ENCODE measurements at places on chromosomes 2 and 18. TPM values are rescaled to one million over a fixed set of nuclear protein-coding genes. Genes with fewer than 3 reads are reported as not detected.

TIMM21 gene
- 25.0 TPM for total RNA-seq

FTCDNL1 gene
- 1.6 TPM for total RNA-seq

CCDC85A gene
- not detected for total RNA-seq

SEPTIN10 gene
- not detected for total RNA-seq

RABL2A gene
- total RNA-seq, result 84.7 TPM

- H3K4me3 ChIP-seq, result no peak overlapping the region
- H3K4me1 ChIP-seq, result peaks cover 62% of the 10 kb centered on the region
- H3K27ac ChIP-seq, result peak overlapping the region; percentile 17
- no peaks in the 10 kb centered on the region for H3K36me3 ChIP-seq
- no peaks in the 10 kb centered on the region for H3K27me3 ChIP-seq
Measured at GRCh38 chr2:84924173-84925106, 19.0 kb downstream of the TMSB10 start.

VSNL1 gene
- total RNA-seq, result not detected

DNA sequence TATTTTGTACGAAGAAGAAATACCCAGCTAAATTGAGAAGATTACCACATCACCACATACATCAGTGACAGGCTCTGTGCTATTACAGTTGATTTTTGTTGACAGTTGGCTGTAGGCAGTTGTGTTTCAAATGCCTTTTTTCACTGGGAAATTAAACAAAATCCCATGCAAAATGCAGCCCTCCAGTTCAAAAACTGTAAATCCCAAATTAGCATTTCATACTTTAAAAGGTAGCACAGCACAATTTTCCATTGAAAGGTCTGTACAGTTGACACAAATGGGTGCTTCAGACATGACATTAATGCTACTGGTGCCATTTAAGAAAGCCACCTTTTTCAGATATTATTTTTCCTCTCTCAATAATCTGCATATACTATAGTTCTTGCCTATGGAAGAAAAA lies 807.2 kb downstream of the BCL11A start:
- no peak overlapping the region for H3K4me3 ChIP-seq
- no peaks in the 10 kb centered on the region for H3K36me3 ChIP-seq
- no peaks in the 10 kb centered on the region for H3K4me1 ChIP-seq
- H3K27me3 ChIP-seq, result no peaks in the 10 kb centered on the region
- no peak for DNase-seq

GRCh38 chr2:150046211-150046610 lies 441.3 kb downstream of the RND3 start:
- H3K27me3 ChIP-seq, result no peaks in the 10 kb centered on the region
- H3K36me3 ChIP-seq, result no peaks in the 10 kb centered on the region
- no peaks in the 10 kb centered on the region for H3K4me1 ChIP-seq
- no peak overlapping the region for H3K27ac ChIP-seq

DNA sequence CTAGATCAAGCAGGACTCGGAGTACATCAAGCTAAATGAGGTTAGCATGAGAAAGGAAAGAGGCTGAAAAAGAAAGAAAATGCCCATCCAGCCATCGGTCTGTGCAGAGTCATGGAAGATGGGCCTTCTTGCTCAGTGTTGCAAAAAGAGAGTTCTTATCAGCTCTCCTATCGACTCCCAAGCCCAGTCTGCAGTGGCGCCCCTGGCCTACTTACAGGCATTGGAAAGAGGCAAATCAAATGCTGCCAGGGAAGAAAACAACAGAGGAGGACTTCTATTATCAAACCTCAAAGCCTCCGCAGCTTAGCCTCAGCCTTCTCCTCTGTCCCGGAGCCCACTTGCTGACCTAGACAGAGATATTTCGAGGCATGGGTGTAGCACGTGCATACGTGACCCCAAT lies 66.0 kb downstream of the CDH2 start:
- H3K27me3 ChIP-seq, result no peaks in the 10 kb centered on the region
- H3K27ac ChIP-seq, result no peak overlapping the region
- no peaks in the 10 kb centered on the region for H3K4me1 ChIP-seq
- no peaks in the 10 kb centered on the region for H3K36me3 ChIP-seq
- no peak for DNase-seq

SRD5A2 gene
- total RNA-seq, result not detected

DNA sequence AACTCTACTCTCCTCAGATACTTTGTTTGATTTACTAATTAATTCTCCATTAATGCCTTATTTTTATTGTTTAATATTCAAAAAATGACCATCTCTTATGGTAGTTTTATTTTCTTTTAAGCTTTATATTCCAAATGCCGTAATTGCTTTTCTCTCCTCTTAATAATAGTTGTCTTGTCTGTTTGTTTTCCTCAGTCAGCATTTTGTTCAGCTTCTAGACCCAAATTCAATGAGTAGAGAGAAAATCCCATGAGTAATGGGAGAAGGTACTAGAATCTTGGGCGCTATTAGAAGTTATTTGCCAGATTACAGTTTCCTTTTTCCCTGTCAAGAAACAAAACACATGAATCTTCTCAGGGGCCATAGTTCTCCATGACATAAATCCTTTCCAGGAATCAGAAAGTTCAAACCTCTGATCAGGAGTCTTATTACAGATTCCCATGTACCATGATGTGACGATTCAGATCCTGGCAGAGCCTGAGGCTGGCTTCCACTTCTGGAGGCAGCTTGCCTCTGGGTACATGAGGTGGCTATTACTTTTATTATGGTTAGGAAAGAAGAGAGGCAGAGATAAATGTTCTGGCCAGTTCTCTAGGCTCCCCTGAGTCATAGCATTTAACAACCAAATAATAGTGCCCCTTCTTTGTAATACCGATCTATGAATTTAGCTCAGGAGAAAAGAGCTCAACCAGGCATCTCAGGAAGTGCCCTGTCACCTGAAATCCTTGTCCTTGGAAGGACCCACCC lies 485.1 kb upstream of the SETBP1 start:
- no peak overlapping the region for H3K27ac ChIP-seq
- no peak for DNase-seq
- no peaks in the 10 kb centered on the region for H3K4me1 ChIP-seq
- no peaks in the 10 kb centered on the region for H3K36me3 ChIP-seq

DNA sequence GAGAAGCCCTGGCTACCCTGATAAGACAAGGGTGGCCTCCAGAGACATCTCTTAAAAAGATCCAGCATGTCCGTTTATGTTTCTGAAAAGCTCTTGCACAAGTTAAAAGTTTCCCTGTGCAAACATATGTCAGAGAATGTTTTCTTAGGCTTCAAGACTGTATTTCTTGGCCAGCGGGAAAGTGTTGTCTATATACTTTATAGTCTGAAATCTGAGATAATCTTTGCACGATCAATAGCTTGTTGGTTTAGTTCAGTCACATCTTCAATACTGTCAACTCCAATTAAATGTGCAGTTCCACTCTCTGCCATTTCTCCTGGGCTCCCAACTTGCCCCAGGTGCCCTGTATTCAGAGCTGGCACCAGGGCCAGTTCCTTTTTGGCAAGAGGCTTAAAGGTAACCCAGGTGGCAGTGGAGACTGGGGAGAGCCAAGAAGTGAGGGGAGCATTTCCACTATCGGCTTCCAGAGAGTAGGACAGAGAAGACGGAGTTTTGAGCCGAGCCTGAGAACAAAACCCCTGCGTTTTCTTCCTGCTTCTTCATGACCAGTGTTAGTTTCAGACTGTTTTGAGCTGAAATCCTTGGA lies 64.4 kb downstream of the ACOXL start:
- no peak for DNase-seq
- H3K27ac ChIP-seq, result no peak overlapping the region
- no peaks in the 10 kb centered on the region for H3K36me3 ChIP-seq
- no peaks in the 10 kb centered on the region for H3K4me1 ChIP-seq
- peaks cover 20% of the 10 kb centered on the region for H3K27me3 ChIP-seq
- H3K4me3 ChIP-seq, result no peak overlapping the region

DNA sequence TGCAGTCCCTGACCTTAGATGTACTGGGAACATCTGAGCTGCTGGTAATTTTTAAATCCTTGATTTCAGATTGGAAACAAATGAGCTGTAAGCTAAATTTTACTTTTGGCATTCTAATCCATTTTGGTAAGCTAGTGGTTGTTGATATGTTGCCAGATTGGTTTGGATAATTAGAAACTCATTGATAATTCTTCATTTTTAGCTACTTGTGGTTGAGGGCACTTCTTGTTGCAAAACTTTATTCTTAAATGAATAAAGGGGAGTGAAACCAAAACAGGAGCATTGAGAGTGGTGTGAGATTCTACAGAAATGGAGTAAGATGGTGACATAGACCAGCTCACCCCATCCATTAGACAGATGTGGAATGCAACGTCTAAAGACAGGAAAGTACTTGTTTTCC lies 64.5 kb downstream of the ITGB1BP1 start:
- H3K27me3 ChIP-seq, result no peaks in the 10 kb centered on the region
- DNase-seq, result no peak
- no peak overlapping the region for H3K4me3 ChIP-seq
- no peaks in the 10 kb centered on the region for H3K4me1 ChIP-seq
- H3K27ac ChIP-seq, result no peak overlapping the region

C18orf63 gene
- not detected for total RNA-seq

GRCh38 chr2:173395567-173396351 lies 41.1 kb downstream of the CDCA7 start:
- no peaks in the 10 kb centered on the region for H3K36me3 ChIP-seq
- no peaks in the 10 kb centered on the region for H3K27me3 ChIP-seq
- no peak for DNase-seq
- H3K4me1 ChIP-seq, result no peaks in the 10 kb centered on the region
- H3K4me3 ChIP-seq, result no peak overlapping the region

- no peak for DNase-seq
- peaks cover 21% of the 10 kb centered on the region for H3K4me1 ChIP-seq
- no peaks in the 10 kb centered on the region for H3K36me3 ChIP-seq
- no peak overlapping the region for H3K4me3 ChIP-seq
- H3K27ac ChIP-seq, result no peak overlapping the region
Measured at GRCh38 chr2:111048856-111049768, 71.6 kb upstream of the BCL2L11 start.

DNA sequence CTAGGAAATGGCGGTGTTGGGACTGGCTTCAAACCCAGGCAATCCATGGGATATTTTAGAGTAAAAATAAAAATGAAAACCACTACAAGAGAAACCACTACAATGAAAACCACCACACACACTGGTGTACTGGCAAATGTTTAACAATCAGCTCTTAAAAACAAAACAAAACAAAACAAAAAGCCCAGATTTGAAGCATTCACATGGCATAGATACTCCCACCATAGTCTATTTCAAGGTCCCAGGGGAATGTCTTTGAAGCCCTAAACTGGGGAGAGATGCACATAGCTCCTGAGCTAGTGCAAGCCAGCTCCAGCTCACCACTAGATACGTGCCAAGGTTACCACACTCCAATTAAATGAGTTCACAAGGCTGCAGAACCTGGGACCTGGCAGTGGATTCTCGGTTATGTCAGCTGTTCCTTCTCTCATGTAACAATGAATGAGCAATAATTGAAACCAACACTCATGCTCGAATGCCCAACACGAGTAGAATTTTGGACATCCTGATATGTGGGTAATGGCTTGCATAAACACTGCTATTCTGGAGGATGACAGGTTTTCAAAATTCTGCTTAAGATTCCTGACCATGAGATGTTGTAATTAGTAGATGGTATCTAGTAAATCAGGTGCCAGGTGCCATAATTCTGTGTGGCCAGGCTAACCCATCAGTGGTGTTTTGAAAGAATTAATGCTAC lies 102.2 kb downstream of the OSBPL6 start:
- DNase-seq, result no peak
- no peak overlapping the region for H3K4me3 ChIP-seq
- H3K27ac ChIP-seq, result no peak overlapping the region
- H3K36me3 ChIP-seq, result no peaks in the 10 kb centered on the region
- H3K27me3 ChIP-seq, result no peaks in the 10 kb centered on the region

- no peaks in the 10 kb centered on the region for H3K36me3 ChIP-seq
- H3K4me1 ChIP-seq, result no peaks in the 10 kb centered on the region
- H3K27me3 ChIP-seq, result no peaks in the 10 kb centered on the region
- H3K27ac ChIP-seq, result no peak overlapping the region
Measured at GRCh38 chr18:32349728-32350395, 120.8 kb downstream of the GAREM1 start.

- no peaks in the 10 kb centered on the region for H3K36me3 ChIP-seq
- no peak overlapping the region for H3K27ac ChIP-seq
- peaks cover 45% of the 10 kb centered on the region for H3K4me1 ChIP-seq
- DNase-seq, result no peak
Measured at GRCh38 chr2:231552752-231553151, 22.5 kb upstream of the NMUR1 start.

DNA sequence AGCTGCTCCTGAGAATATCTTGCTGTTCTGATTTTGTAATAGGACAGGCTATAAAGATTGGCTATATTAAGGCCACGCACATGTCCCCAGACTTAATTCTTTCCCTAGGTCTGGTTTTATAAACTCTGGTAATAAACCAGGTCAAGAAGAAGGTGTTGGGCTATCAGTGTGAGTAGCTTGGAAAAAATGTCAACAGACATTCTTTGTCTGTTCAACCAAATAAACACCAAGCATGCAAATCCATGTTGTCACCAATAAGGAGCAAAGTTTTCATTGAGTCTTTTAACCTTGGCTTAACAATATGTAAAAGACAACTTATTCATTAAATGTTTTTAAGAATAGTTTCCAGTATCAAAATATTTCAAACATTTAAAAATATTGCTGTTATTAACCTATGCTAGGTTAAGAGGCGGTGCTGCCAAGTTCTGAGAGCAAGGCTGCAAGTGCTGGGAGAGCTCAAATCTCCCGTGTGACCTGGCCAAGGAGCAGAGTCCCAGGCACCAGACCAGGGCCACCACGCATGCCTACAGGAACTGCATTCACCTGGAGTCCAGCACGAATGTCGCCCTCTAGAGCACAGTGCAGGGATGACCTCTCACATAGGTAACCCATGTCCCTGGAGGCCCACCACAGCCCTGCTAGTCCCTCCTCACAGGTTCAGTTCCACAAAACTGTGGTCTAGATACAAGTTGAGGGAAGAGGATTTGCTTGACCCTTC lies 120.5 kb upstream of the POU3F3 start:
- H3K36me3 ChIP-seq, result no peaks in the 10 kb centered on the region
- no peak for DNase-seq
- no peaks in the 10 kb centered on the region for H3K4me1 ChIP-seq
- no peak overlapping the region for H3K4me3 ChIP-seq

- no peaks in the 10 kb centered on the region for H3K36me3 ChIP-seq
- no peaks in the 10 kb centered on the region for H3K4me1 ChIP-seq
- no peaks in the 10 kb centered on the region for H3K27me3 ChIP-seq
- DNase-seq, result no peak
- H3K4me3 ChIP-seq, result no peak overlapping the region
Measured at GRCh38 chr2:49037197-49037596, 117.1 kb downstream of the FSHR start.

DNA sequence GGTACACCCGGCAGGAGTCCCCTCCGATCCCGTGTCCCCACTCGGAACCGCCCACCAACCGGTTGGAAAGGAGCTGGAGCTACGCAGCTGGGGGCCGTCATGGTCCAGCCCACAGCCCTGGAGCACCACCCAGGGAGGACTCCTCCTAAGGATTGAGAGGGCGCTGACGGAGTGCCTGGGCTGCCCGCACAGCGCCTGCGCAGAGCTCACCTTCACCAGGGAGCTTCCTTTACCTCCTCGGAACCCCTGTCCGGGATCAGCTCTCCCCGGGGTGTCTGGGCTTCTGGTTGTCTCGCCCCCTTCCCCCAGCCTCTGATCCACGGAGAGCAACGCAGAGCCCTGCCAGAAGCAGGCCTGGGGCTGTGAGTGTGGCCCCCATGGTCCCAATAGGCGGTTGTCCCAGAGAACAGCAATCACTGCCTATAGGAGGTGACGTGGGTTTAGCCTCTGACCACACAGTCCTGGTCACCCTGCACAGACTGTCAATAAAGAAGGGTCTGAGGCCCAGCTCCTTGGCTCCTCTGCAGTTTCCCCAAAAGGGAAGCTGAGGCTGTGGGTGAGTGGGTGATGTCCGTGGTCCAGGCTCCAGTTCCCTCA lies 14.6 kb downstream of the ALPG start:
- no peak overlapping the region for H3K4me3 ChIP-seq
- no peak overlapping the region for H3K27ac ChIP-seq
- no peak for DNase-seq
- peaks cover 46% of the 10 kb centered on the region for H3K27me3 ChIP-seq
- peaks cover 19% of the 10 kb centered on the region for H3K4me1 ChIP-seq

ERMN gene
- total RNA-seq, result 11.9 TPM

CERS6 gene
- 5.5 TPM for total RNA-seq
